ENCODE measurements at places on chromosomes 2 and 18.

DNA sequence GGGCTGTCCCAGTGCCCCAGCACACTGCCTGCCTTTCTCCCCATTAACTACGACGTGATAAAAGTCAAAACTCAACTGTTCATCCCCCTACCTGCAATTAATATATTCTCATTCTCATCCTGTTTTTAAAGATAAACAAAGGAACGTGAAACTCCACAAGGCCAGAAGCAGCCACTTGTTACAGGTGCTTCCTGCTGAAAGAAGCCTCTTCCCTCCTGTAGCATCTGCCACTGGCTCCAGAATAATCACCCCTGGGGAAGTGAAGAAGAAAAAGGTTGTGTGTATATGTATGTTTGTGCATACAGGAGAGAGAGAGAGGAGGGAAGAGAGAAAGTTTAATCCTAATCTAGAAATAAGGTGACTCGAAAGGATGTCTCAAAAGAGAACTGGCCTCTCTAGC, 27.1 kb downstream of the KIAA2012 start:
- no peak for DNase-seq

GRCh38 chr2:49933711-49934110, 779.4 kb upstream of the FSHR start:
- DNase-seq = no peak

DNA sequence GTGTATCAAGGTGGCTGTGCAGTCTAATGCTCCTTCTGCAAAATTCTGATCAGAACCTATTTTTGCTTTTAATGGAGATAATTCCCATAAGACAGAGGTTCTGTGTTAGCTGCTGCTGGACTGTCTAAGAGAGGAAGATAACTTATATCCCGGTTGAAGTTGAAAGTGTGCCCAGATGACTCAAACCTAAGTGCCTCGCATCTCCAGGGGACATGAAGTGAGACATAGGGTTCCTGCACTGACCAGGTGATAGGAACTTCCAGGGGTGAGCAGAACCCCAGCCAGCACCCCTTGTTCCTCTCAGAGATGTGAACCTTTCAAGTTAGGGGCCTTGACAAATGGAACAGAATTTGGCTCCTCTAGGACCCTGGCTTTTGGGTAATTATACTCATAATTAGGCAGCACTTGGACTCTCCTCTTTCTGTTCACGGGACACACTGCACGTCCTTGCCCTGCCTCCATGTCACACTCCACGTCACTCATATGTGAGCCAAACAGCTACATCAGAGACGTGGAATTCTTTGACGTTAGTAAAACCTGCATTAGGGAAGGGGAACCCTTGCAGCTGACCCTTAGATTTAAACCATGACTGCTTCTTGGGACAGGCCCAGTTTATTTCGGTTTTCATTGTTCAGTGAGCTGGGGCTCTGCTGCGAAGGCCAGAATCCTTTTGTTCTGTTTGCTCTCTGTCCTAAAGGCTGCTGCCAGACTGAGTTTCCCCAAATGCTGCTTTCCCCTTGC, 104.5 kb upstream of the ALPP start:
- DNase-seq = no peak

DNA sequence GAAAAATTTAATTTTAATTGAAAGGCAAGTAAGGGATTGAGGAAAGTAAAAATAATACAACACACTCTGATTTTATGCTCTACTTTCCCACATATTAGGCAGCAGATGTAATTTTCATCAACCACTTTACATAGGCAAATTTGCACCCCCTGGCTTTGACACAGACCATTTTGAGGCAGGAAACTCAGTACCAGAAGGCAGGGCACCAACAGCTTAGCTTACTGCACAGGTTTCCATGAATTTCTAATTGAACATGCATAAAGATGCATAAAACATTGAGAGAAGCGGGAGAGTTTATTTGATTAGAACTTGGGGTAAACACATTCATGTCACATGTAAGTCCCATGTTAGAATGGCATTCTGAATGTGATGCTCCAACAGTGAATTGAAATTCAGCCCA, 171.9 kb downstream of the PID1 start:
- DNase-seq = no peak

GRCh38 chr18:42336139-42336538, 381.1 kb downstream of the PIK3C3 start:
- DNase-seq = no peak

DNA sequence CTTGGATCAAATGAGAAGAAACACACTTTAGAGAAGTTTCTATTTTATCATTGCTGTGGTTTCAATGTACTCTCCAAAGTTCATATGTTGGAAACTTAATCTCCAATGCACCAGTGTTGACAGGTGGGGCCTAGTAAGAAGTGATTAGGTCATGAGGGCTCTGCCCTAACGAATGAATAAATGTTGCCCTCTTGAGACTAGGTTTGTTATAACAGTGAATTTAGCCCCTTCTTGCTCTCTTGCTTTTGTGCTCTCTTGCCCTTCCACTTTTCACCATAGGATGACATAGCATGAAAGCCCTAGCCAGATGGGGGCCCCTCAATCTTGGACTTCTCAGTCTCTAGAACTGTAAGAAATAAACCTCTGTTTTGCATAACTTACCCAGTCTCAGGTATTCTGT, 664.8 kb downstream of the DCC start:
- no peak for DNase-seq

- DNase-seq = no peak
Measured at GRCh38 chr2:69509011-69509749, 71.9 kb upstream of the NFU1 start.

DNA sequence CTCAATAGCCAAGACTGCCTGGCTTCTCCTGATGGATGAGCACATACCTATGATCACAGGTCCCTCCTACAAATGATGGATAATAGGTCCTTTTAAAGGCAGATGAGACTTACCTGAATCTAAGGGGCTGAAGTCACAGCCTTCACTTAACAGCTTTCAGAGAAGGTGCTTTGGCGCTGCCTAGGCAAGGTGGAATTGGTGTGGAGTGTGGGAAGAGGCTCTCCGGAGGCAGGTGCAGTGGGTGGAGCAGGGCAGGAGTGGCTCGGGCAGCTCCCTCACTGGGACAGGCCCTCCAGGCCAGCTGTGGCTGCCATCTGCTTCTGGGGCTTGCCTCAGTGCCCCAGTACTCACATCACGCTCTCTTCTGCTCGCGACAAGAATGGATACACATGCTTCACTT, 99.0 kb upstream of the TPO start:
- DNase-seq = no peak

DNA sequence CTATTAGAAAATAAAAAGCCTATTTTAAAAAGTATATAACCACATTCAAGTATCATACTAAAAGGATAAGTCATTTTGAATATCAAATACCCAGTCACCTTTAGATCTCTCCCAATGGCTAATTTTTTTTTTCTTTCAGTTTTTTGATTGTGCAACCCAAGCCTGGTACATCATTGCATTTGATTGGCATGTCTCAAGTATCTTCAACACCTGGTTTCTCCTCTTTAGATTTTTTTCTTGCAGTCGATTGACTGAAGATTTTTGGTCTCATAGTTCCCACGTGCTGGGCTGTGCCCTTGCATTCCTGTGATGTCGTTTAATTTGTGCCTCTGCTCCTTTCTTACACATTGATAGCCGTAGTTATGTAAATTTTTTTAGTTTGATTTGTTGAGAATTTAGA, 40.7 kb downstream of the ATIC start:
- no peak for DNase-seq

DNA sequence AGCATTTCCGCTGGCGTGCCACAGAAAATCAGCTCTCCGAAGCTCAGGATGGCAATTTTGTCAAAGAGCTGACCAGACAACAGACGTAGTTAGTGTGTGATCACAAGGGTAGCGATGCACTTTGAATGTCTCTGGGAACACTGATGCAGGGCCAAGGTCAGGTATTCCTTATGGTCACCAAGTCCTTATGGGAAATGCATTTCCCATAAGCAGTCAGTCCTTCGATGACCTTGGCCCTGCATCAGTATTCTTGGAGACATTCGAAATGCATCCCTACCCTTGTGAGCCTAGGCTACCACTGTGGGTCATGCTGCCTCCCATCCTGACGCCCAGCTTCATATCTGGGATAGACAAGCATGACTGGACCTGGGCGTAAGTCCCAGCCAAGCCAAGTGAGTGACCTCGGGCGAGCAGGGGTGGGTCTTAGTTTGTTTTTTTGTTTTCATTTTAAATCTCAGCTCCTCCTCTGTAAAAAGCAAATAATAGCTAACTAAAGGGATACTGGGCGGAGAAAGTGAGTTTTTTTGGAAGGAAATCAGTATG, 13.6 kb downstream of the ABCG5 start:
- no peak for DNase-seq

DNA sequence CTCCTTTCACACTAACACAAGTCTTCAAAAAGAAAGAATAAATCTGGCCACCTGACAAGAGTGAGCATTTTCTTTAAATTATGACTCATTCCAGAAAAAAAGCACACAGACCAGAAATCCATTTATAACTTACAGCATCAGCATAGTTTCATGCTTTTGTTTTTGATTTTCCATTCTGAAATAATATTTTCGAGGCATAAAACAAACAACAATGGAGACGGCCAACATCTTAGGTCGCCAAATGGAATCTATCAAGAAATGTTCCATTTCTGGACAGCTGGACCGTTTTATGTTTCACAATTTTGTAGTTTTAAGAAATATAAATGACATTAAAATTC, 165.4 kb upstream of the ZFP36L2 start:
- no peak for DNase-seq

DNA sequence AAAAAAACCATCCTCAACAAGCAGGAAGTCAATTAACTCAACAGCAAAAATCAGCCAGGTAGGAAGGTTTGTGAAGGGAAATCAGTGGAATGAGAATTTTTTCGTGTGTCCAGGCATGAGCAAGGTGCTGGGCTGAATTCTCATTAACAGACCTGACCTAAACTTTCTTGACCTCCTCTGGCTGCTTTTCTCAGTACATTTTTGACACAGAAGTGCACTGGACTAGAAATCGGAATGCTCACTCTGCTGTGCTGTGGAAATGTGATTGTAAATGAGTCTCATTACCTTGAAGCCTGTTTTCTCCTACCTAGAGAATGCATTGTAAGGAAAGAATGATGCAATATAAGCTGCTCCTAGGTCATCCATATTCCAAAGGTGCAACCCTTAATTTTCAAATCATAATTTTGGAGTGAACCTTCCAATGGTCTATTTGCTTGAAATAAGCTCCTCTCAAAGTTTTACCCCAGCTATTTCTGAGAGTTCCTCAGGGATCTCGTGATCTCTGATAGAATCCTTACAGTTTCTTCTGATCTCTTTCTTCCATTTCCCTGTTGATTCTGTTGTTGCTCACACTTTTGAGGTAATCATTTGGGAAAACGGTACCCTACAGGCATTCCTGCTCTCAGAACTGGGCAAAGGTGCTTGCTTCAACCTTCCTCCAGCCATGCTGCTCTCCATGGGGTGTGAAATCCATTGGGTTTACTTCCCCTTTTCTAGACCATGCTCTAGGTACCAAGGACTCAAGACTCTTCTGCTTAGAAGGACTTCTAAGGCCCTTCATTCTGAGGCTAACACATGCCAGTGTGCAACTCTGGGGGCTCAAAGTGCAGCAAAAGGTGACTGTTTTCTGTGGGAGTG, 104.9 kb upstream of the ITPRID2 start:
- DNase-seq = no peak

DNA sequence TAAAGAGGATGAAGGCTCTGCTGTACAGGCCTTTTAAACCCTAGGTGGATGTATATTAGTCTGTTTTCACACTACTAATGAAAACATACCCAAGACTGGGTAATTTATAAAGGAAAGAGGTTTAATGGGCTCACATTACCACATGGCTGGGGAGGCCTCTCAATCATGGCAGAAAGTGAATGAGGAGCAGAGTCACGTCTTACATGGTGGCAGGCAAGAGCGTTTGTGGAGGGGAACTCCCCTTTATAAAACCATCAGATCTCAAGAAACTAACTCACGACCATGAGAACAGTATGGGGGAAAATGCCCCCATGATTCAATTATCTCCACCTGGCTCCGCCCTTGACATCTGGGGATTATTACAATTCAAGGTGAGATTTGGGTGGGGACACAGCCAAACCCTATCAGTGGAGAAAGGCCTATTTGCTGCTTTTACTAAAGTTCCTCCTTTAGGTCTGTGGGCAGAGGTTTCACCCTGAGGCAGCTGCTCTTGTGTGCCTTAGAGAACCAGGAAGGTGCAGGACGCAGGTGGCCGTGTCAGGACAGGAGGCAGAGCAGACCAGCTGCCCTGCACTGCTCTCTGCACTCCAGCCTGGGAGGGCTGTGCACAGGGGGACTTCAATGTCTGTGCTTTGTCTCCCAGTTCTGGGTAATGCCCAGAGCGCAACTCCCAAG, 178.8 kb upstream of the HDAC4 start:
- no peak for DNase-seq

GRCh38 chr2:43186679-43187374, 39.6 kb downstream of the ZFP36L2 start:
- no peak for DNase-seq

GRCh38 chr2:31066086-31066485, 72.2 kb downstream of the GALNT14 start:
- no peak for DNase-seq

- no peak for DNase-seq
Measured at GRCh38 chr2:6394276-6394675, 471.4 kb downstream of the CMPK2 start.

- DNase-seq = no peak
Measured at GRCh38 chr2:198187841-198188240, 383.4 kb downstream of the PLCL1 start.

DNA sequence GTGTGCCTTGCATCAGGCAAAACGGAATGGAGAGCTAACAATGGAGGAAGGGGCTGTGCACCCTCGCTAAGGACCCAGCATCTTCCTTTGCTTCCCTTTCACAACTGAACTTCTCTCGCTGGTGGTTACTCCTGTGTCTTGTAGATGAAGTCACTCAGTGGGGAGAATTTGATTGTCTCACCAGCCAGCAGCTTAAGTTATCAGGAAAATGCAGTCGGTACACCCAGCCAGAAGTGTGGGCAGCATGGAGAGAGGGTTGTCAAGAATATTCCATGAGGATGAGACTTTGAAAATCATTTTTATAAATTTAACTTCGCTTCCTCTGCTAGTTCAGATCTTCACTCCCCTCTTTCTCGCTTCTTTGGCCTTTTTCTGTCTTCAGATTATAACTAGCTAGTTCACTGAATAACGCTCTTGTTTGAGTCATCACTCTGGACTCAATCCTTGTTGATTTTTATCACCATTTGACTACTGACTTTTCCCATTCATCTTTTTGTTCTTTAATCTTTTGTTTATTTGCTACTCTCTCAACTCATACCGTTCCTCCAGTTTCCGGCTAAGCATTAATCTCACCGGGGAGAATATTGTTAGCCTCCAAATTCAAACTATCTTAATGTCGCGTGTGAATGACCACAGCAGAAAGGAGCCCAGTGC, 221.7 kb downstream of the CD226 start:
- DNase-seq = no peak

DNA sequence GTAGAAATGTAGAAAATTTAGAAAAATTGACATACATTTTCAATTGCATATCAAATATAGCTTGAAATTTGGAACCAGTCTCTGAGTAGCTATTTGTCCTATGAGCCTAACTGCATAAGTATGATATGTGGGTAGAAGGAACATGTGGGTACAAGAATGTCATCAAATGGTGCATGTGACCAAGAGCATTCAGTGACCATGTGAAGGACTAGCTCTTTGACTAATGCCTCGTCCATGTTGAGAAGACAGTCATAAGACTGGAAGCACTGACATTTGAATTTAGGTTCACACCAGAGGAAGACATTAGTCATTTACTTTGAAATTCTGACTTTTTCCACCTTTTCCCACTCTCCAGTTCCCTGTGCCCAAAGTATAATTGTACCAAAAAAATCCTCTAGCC, 12.6 kb downstream of the MRPL44 start:
- no peak for DNase-seq

GRCh38 chr2:205734436-205735037, 52.2 kb downstream of the NRP2 start:
- DNase-seq = no peak

GRCh38 chr18:7748251-7749007, 181.3 kb downstream of the PTPRM start:
- DNase-seq = no peak

GRCh38 chr2:75896779-75897366, 186.2 kb upstream of the GCFC2 start:
- DNase-seq = no peak

Data from activated CD4-positive, alpha-beta T cell treated with anti-CD3 and anti-CD28 coated beads, Interleukin-2, amount 50 U/mL, for 4 hours (primary cell).